Femur (tissue), 1 donor: ENCODE measurements at places on chromosomes 2 and 18.

- no peak for DNase-seq
These were observed 19.3 kb downstream of the GAD1 start for GRCh38 chr2:170836027-170836426.

- DNase-seq = no peak
These were observed 27.8 kb downstream of the ANKRD62 start for GRCh38 chr18:12121175-12122042.

DNA sequence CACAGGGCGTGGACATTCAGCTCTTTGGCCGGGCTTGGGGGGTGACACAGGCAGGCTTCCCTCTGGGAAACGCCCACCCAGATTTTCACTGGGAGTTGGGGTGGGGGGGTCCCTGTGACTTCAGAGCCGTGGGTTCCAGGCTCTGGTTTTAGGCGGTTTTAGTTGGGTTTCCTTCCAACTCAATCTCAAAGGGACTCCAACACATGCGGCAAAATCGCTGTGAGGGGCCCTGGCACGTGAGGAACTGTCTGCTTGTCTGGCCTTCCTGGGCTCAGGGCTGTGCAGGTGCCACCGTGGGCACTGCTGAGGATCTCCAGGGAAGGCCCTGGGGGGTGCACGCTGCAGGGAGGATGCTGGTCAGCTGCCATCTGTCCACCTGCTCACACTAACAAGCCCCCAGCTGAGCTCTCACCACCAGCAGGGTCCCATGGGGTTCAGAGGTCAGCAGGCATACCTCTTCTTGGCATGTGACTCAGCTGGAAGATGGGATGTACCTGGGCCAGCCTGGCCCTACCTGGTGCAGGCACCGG, 11.7 kb downstream of the HS6ST1 start:
- DNase-seq = peak; percentile 18

DNA sequence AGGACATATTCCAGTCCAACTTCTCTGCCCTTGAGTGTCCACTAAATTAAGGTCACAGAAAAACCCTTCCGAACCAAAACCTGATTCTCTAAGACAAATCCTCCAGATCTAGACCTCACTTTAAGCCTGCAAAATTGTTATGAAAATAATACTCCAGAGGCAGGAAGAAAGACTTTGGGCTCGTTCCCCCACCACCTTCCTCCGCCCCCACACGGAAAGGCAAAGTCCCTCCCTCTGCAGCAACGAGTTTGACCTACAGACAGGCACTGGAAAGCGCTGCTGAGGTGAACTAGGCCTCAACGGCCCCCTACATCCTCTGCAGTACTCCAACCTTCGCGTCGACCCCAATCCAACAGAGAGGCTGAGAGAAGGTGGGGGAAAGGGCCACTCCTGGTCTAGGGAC, 808 bp downstream of the ATP5MC3 start:
- peak; percentile 59 for DNase-seq
